Stimulated activated CD4-positive, alpha-beta T cell treated with anti-CD3 and anti-CD28 coated beads, Interleukin-15, amount 100 ng/mL, for 48 hours (primary cell): ENCODE measurements at places on chromosomes 2 and 18.

GRCh38 chr2:232515639-232516038, 4.5 kb upstream of the PRSS56 start:
- DNase-seq: no peak

DNA sequence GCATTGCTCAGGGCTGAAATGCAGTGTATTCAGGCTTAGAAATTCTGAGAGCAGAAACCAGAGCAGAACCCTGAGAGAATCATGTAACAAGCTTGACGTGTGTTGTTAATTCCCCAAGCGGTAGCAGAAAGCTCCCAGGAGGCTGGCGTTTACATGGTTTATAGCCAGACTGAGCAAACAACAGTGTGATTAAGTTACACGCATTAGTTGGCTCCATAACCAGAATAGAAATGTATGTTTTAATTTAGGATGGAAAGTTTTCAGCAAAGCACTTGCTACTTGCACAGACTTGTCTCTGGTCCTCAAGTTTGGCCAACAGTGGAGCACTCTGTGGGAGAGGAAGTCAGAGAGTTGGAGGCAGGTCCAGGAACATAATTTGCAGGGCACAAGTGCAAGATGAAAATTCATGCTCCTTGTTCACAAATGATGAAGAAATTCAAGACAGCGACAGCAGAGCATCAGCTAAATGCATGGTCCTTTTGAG, 69.3 kb downstream of the MAPK4 start:
- DNase-seq: no peak

DNA sequence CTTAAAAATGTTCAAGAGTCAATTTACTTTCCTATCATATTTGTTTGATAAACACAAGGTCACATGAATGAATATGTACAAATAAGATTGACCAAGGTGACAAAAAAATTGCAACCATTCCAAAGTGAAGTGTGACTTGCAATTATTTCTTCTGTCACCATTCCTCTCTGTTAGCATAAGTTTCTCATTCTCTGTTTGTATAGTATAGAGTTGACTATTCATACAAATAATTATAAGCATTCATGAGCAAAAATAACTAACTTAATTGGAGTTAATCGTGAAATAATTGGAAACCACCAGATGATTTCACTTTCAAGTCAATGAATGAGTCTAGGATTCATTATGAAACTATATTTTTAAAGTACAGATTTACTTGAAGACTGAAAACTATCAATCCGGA, 42.1 kb downstream of the PGAP1 start:
- DNase-seq: no peak

DNA sequence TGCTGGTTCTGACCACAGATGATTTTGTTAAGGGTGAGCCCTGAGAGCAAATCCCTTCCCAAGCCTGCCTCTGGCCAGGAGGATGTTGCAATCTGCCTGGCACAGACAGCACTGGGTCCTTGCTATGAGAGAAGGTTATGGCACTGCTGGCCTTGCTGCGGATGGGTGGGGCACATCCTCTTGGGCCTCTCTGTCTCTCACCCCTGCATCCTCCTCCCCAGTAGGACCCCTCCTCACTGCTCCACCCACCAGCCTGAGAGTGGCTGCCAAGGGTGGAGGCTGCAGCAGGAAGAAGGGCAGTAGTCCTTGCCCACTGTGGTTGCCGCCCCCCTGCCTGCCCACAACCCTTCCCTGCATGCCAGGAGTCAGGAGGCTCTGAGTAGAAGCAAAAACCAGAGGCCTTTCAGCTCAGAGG, 180.9 kb downstream of the ZBTB7C start:
- DNase-seq: no peak

DNA sequence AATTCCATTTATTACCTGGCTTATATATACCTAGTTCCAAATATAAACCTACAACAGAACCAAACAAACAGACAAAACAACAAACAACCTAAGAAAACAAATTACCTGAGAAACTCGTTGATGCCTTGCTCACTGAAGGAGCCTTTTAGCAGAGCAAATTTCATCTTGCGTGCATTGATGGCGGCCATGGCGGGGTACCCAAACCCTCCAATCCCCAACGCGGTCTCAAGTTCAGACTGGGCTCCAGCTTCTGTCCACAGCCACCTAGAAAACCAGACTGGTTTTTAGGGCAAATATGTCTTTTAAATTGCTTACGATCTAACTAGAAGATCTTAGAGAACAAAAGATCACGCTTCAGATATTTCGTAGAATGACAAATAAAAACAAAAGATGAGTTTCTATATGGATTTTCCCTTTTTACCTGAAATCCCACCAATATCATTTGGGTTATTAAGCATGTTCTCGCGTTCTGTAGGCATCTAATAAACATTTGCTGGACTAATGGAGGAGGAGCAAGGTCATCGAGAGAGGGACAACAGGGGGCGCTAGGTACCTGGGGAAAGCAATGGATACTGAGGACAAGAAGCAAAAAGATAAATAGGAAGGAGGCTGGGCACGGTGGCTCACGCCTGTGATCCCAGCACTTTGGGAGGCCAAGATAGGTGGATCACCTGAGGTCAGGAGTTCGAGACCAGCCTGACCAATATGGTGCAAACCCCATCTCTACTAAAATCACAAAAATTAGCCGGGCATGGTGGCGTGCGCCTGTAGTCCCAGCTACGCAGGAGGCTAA, 25.2 kb downstream of the PDIA6 start:
- no peak for DNase-seq

- DNase-seq: no peak
Observed at GRCh38 chr2:98726205-98726604, 4.7 kb downstream of the MGAT4A start.

DNA sequence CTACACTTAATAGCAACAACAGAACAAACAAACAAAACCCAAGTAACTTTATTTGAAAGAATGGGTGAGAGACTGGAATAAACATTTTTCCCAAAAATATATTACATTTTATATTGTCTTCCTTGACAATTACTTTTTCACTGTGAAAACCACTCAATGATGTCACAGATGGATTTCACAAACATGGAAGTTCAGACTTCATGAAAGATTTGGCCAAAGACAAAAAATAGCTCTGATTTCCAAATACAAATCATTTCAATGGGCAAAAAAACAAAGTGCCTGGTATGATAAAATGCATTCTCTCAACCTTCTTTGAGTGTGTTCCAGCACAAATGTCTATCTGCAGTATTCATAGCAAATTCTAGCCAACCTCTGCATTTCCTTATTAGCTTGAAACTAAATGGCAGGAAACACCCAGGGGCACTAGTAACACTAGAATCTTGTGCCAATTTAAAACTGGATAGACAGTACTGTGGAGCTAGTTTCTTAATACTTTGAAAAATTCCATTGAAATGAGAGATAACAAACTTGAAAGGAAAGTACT, 28.5 kb upstream of the NAPG start:
- no peak for DNase-seq

DNA sequence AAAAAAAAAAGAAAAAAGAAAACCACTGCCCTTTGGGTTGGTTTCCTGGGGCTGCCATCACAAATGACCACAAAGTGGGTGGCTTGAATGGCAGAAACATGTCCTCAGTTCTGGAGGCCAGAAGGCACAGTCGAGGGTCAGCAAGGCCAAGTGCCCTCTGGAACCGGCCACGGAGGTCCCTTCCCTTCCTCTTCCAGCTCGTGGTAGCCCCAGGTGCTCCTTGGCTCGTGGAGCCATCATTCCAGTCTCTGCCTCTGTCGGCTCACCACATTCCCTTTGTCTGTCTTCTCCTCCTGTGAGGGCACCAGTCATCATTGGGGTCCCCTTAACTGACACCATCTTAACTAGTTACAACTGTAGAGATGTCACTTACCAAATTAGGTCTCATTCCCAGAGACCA, 8.5 kb upstream of the NFATC1 start:
- DNase-seq: no peak

- no peak for DNase-seq
Observed at GRCh38 chr2:9644603-9645002, 13.8 kb upstream of the YWHAQ start.

GRCh38 chr2:63926815-63927214, 85.1 kb downstream of the UGP2 start:
- DNase-seq: no peak

DNA sequence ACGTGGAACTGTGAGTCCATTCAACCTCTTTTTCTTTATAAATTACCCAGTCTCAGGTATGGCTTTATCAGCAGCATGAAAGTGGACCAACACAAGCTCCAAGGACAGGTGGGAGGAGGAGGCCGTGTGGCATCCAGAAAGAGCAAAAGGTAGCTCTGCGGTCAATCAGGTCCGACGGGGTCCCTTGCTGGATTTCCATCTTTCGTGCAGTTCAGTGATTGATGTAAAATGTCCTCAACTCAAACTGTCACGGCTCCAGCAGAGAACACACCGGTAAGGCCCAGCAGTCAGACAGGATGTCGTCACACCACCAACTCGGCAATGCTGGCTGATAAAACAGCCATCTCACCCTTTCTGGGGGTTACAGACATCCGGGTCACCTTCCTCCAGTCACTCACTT, 123.3 kb downstream of the PXDN start:
- DNase-seq: no peak

GRCh38 chr2:147792966-147793617, 51.7 kb upstream of the ACVR2A start:
- no peak for DNase-seq

- DNase-seq: no peak
Observed at GRCh38 chr2:196328088-196328680, 156.8 kb upstream of the STK17B start.

- no peak for DNase-seq
Observed at GRCh38 chr2:57720728-57721627, 325.6 kb upstream of the VRK2 start.

GRCh38 chr2:189534854-189535832, 45.4 kb downstream of the SLC40A1 start:
- DNase-seq: no peak

- no peak for DNase-seq
Observed at GRCh38 chr2:112010751-112011150, 44.3 kb upstream of the TMEM87B start.

GRCh38 chr2:149346272-149346671, 15.9 kb downstream of the LYPD6 start:
- no peak for DNase-seq

DNA sequence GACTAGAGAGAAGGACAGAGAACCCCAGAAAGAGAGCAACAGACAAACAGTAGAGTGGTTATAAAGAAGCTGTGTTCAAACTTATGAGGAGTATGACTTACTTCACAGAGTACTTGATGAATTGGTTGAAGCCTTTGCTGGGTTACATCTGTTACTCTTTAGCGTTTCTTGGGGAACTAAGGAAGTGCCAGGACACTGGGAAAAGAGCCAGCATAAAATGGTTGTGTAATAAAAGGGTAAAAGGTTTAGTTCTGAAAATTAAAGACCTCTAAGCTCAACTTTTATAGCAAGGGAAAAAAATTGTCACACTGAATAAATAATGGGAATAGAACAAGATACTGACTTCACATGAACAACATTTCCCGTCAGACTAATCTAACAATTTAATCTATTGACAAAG, 17.0 kb upstream of the STAT4 start:
- no peak for DNase-seq

DNA sequence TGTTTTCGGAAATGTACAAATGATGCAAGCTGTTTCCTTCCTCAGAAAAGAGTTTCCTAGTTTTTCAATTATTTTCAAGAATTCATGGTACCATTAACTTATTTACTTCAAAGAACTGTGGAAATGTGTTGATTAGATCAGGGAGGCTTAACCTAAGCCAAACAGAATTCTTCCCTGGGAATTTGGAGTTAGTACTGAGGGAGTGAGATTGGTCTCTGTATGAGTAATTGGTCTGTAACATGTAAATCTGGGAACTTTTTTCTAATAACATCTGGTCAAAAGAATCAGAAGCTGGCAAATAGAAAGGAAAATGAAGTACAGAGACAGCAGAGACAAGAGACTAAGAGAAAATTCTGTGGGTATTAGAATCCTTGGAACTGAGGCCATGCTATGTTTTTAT, 145.8 kb downstream of the BABAM2 start:
- no peak for DNase-seq

- DNase-seq: no peak
Observed at GRCh38 chr2:61157371-61158003, 4.5 kb upstream of the C2orf74 start.

DNA sequence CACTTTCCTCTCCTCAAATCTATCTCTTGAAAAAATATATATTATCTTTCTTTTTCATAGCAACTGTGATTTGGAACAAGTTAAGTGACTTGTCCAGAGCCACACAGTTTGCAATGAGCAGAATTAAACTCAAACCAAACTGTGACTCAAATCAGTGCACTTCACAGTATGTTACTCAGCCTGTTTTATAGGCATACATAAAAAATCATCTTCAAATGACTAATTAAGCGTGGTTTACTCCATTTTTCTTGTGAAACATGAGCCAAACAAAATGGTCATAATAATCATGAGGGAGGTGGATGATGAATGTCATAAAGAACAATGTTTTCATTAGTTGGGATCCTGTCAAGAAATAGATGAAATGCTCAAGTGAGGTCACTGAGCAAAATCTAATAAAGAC, 6.1 kb upstream of the CCDC178 start:
- DNase-seq: no peak

- no peak for DNase-seq
Observed at GRCh38 chr18:77320971-77321559, 71.4 kb downstream of the GALR1 start.

DNA sequence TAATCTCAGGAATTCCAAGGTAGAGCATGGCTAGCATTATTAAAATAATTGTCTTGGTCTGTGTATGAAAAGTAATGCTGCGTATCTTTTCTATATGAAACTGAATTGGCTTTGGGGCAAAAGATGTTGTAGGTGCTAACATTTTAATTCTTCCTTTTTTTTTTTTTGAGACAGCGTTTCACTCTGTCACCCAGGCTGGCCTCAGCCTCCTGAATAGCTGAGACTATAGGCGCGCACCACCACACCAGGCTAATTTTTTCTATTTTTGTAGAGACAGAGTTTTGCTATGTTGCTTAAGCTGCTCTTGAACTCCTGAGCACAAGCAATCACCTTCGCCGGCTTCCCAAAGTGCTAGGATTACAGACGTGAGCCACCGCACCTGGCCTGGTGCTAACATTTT, 172.6 kb upstream of the STON1 start:
- DNase-seq: no peak

GRCh38 chr18:37385846-37386778, 179.5 kb downstream of the CELF4 start:
- no peak for DNase-seq

DNA sequence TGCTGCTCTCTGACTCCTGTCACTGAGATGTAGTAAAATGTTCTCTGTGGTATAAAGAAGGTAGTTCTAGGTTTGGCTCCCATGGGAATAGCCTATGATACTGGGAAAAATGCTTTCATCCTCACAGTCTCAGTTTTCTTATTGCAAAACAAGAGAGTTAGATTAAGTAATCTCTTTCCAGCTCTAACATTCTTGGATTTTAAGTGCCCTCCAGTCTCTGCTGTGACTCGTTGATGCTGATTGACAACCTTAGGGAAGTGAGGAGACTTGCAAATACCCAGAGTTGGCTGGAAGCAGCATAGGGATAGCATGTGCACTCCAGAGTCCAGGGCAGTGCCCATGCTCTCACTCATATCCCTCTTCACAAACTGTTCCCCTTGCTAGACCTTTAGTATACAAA, 534.9 kb downstream of the SLC4A3 start:
- no peak for DNase-seq
